Hepatic stellate cell (primary cell): ENCODE measurements at places on chromosomes 2 and 18.

DNA sequence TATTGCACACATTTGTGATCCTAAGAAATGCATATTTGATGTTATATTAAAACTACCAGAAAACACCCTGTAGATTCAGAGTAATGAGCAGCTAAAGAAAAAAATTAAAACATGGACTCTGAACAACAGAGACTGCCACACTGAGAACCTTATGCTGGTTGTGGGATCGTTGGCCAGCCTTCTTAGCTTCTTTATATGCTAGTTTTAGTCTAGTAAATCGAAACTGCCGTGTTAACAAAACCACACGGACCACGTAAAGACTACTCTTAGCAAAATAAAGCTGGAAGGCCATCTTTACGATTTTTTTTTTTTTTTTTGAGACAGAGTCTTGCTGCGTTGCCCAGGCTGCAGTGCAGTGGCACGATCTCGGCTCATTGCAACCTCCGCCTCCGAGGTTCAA lies 22.8 kb downstream of the PER2 start:
- no peak for DNase-seq

- DNase-seq, result no peak
Observed at GRCh38 chr2:114252713-114253112, 189.7 kb upstream of the DPP10 start.

DNA sequence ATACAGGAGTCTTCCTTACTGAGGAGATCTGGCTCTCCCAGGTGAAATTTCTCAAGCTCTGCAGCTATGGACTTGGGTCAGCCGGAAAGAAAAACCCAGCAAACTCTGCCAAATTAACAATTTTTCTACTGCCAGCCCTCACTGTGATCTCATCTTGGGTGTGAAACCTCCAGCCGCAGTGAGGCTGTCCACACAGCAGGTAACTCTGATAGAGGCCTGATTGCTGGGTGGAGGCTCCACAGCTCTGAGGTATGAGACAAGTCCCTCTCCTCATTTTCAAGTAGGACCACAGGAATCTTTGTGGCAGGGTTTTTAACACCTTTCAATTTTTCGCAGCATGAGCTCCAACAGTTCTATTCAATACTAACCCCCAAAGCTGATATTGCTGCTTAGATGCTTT lies 430.6 kb upstream of the RAB6C start:
- no peak for DNase-seq

DNA sequence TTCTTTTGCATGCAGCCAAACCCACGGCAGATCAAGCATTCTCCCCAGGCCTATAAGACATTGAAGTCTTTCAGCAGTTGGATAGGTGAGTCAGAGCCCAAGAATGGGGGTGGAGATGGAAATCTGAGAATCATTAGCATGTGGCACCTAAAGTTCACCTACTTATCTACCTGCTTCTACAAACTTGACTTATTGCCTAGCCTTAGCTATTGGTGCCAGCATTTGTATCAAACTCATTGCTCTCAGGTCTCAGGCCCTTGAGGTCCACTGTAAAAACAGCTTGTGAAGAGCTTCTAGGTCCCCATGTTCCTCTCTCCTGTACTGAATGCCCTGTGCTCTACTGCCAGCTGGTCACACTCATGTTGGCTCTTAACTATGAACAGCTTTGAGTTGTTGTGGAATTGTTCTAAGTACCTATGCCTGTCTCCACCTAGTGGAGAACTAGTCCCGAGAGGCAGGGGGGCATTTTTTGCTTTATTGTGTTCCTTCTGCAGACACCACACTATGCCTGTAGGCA lies 278.4 kb upstream of the SPRED2 start:
- DNase-seq, result no peak

GRCh38 chr18:11689669-11690565 lies 853 bp downstream of the GNAL start:
- DNase-seq, result no peak

- DNase-seq, result no peak
Observed at GRCh38 chr2:86358957-86359356, 21.5 kb upstream of the REEP1 start.

DNA sequence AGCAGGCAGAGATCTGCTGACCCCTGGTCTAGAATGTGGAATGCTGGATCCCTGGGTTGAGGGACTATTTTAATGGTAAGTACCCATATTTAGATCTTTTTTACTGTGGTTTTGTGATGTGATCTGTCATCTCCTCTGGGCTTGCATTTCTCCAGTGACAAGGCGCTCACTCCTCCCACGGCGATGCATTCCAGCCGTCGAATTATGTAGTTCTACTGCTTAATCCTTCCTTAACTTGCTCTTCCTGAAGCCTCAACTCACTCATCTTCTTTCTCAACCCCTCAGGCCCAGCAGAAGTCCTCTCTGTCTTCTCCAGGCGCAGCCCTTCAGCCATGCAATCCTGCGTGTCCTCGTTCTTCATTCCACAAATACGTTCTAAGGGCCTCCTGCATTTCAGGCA lies 51.2 kb downstream of the HPCAL1 start:
- DNase-seq, result no peak

DNA sequence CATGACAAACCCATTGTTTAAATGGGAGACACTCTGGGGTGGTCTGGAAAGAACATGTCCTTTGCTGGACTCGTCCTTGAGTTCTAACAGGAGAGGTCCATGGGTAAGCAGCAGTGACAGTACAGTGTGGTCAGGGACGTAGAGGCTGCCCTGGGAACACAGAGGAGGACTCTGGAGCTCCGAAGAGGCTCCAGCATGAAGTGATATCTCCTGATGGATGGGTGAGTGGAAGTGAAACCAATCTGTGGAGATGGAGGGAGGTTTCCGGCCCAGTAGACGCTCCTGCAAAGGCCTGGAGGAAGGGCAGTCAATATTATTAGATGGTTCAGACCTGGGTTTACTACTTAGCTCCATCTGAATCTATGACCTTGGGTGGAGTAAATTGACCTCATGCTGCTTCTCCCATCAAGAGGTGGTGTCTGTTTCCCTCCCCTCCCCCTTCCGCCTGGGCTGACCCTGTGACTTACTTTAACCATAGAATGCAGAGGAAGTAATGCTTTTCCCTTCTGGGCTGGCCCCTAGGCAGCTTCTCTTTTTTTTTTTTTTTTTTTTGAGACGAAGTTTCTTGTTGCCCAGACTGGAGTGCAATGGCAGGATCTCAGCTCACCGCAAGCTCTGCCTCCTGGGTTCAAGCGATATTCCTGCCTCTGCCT lies 2.3 kb upstream of the TFCP2L1 start:
- no peak for DNase-seq

GRCh38 chr18:77131652-77132368 lies 773 bp downstream of the MBP start:
- peak; percentile 45 for DNase-seq

DNA sequence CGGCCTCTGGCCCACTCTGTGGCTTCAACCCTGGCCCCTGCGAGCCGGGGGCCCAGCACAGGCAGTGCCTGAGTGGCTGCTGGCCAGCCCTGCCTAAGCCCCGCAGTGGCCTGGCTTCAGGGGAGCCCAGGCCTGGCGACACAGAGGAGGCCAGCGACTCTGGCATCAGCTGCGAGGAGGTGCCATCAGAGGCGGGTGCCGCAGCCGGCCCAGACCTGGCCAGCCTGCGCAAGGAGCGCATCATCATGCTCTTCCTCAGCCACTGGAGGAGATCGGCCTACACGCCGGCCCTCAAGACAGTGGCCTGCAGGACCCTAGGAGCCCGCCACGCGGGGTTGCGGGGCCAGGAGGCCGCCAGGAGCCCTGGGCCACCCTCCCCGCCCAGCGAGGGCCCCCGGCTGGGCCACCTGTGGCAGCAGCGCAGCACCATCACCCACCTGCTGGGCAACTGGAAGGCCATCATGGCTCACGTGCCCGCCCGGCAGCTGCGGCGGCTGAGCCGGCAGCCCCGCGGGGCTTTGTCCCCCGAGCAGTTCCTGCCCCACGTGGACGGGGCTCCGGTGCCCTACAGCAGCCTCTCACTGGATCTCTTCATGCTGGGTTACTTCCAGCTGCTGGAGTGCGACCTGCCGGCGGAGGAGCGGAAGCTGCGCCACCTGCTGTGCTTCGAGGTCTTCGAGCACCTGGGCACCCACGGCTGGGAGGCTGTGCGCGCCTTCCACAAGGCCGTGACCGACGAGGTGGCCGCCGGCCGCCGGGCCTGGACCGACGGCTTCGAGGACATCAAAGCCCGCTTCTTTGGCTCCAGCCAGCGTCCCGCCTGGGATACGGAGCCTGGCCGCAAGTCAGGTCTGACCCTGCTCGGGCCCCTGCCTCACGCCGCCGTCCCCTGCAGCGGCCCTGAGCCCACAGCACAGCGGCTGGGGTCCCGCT lies 7.5 kb upstream of the KLHL30 start:
- DNase-seq, result no peak

GRCh38 chr2:236769981-236770671 lies 200.5 kb downstream of the ACKR3 start:
- DNase-seq, result no peak

DNA sequence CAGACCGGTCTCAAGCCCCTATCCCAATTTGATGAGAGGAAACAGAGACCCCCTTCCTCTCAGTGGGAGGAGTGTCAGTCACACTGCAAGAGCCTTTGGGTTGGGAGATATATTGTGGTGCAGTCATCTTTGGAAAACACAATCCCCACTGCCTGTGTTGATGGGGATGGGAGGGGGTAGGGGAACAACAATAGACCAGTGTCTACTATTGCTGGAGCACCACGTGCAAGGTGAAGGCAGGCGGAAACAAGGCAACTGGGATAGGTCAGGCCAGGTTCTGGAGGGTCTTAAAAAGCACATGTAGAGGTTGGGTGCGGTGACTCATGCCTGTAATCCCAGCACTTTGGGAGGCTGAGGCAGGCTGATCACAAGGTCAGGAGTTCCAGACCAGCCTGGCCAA lies 127.9 kb downstream of the ZFP36L2 start:
- no peak for DNase-seq

GRCh38 chr18:23772327-23773024 lies 83.2 kb downstream of the LAMA3 start:
- no peak for DNase-seq

DNA sequence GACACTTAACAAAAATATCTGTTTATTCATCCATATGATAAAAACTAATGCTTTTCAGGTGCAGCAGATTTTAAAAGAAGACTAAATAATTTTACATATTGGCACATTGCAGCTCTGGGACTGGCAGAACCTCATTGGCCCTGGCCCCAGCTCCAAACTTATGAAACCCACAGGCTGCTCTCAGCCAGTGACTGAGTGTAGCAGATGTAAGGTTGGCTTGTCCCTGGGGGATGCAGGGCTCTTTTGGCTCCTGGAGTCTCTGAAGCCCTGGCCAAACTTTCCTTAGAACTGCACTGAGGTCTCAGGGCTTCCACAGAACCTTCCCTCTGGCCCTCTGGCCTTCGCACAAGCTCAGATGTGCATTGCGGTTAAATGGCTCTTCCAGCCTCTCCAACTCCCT lies 725.0 kb upstream of the SOX11 start:
- DNase-seq, result no peak
